GM18507 (cell line): ENCODE measurements at places on chromosomes 12 and 14.

DNA sequence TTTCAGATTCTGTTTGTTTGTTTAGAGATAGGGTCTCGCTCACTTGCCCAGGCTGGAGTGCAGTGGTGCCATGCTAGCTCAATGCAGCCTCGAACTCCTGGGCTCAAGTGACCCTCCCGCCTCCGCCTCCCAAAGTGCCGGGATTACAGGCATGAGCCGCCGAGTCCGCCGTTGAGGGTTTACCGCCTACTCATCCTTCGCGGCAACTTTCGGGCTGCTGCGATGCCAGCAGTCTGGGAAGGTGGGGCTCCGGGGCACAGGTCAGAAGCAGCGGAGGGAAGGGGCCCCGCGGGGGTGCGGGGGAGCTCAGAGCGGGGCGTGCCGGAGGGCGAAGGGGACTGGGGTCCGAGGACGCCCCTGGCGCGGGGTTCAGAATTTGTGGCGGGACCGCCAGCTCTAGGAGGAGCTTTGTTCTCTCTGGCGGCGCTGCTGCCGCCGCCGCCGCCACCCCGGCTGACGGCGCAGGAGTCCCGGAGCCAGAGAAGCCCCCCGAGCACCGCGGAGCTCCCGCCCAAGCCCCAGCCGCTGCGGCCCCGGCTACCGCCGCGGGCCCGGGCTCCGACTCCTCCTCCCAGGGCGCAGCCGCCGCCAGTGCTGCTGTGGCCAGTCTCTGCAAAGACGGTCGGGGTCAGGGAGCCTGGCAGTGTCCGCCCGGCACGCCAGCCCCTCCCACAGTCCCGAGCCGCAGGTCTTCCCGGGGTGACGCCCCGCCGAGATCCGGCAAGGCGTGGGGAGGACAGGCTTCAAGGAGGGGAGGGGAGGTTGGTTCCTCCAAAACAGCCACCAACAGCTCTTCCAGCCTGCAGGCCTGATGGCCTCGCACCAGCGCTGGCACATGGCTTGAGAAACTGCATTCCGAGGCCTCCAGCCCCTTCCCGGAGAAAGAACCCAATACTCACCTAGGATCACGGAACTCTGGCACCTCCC lies 10.9 kb upstream of the KRT77 start:
- no peak for DNase-seq

- DNase-seq, result no peak
Measured at GRCh38 chr14:76883447-76883846, 57.2 kb downstream of the LRRC74A start.

DNA sequence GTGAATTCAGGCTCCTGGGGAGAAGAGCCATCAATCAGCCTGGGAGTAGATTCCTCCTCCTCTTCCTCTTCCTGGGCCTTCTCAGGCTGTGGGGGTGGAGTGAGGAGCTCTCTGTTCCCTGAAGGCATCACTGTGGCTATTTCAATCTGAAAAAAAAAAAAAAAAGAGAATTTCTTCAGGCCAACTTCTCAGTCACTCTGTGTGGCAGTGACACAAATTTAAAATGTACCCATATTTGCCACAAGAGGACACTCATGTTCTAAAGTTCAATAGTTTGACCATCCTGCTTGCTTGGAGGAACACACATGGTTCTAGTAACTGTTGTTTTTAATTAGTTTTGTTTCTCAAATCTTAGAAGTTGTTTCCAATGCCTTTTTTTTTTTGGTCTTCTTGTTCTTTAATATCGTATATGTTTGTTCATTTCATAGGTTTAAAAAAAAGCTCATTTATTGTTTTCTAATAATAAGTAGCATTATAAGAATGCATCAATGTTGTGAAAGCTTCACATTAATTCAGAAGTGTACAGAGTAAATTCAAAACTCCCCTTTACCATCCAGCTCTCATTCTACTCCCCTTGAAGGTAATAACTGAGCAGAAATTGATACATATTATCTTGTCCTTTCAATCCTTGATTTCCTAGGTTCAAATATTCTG lies 23.3 kb upstream of the CCER1 start:
- DNase-seq, result no peak

GRCh38 chr12:131513606-131514005 lies 197.3 kb upstream of the SFSWAP start:
- DNase-seq, result no peak

GRCh38 chr12:68812553-68813241 lies 4.7 kb downstream of the MDM2 start:
- no peak for DNase-seq

GRCh38 chr12:67720351-67720856 lies 71.9 kb downstream of the DYRK2 start:
- no peak for DNase-seq
